ENCODE measurements at places on chromosomes 5 and 9.
A peak's percentile ranks its signal among the peaks of the same experiment; 100 is the strongest.

GRCh38 chr5:10733426-10733825 lies 27.6 kb downstream of the DAP start:
- DNase-seq, result no peak

DNA sequence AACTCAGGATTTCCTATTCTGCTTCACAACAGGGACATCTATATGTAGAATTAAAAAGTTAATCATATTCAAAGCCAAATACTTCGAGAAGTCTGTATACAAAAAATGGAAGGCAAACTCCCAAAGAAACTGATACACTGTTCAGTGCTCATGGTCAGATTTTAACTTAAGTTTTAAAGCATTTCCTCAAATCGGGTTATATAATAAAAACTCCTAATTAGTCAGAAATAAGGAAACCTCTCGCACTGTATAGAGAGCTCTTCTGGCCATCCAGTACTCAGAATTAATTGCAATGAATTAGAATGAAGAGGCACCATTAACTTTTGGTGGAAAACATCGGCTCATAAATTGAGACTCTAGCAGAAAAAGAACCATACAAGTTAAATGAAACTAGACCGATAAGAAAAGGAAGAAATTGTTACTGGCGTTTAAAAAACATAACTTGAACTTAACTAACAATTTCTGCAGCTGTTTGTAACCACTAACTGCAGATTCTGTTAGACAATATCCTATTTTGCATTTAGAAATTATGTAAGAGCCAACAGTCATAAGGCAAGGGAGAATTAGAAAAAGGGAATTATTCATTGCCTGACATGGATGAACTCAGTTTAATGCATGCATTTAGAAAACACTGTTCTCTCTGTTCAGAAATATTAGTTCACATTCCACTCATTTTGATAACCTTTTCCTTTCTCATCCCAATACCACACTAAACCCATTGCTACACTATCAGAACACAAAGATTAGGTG lies 96.6 kb downstream of the FNBP1 start:
- DNase-seq, result no peak

- no peak for DNase-seq
Measured at GRCh38 chr9:114991861-114992260, 61.5 kb upstream of the TNFSF8 start.

DNA sequence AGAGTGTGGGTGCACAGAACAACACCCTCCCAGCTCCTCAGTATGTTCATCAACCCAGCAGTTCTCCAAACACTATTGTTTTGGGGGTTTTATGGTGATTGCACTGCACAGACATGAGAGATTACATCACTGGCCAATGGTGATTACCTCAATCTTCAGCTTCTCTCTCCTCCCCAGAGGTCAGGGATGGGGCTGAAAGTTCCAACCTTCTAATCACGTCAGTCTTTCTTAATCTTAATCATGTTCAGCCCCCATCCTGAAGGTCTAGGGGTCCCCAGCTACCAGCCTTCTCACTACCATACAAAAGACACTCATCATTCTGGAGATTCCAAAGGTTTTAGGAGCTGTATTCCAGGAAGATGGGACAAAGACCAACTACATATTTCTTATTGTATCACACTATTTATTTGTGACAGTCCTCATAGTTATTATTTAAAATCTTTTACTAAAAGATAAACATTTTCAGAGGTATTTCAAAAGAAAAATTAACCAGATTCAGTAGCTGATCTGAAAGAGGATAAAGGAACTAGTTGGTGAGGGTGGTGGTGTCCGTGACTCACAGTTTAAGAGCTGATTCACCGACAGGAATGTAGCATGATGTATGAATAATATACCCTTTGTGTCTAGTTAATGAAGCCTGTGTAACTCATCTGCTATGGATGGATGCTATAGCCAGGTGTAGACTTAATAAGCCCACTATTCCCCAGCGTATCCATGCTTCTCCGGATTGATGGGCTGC lies 35.6 kb downstream of the RASEF start:
- no peak for DNase-seq

DNA sequence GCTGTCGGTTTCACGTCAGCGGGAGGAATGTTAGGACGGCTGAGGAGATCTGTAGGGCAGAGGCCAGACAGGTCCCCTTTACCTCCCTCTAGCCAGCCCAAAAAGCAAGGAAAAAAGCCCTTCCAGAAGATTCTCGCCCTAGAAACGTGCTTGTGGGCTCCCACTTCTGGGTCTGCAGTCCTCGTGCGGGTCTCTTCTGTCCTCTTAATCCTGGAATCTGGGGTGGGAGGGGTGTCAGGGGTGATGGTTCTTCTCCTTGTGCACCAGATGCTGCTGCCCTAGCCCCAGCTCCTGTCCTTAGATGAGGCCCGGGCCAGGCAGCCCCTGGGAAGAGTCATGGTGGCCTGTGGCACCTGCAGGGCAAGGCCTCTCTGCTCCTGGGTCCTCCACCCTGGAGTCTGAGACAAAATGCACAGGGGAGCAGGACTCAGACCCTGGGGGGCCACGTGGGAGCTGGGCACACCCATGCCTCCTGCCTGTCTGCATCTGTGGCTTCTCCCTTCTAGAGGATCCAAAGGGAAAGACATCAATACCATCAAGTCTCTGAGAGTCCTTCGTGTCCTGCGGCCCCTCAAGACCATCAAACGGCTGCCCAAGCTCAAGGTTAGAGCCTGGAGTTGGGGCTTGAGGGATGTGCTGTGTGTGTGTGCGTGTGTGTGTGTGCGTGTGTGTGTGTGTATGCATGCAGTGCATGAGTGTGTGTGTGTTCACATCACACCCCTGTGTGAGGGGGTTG lies 174.2 kb downstream of the CACNA1B start:
- DNase-seq, result no peak

DNA sequence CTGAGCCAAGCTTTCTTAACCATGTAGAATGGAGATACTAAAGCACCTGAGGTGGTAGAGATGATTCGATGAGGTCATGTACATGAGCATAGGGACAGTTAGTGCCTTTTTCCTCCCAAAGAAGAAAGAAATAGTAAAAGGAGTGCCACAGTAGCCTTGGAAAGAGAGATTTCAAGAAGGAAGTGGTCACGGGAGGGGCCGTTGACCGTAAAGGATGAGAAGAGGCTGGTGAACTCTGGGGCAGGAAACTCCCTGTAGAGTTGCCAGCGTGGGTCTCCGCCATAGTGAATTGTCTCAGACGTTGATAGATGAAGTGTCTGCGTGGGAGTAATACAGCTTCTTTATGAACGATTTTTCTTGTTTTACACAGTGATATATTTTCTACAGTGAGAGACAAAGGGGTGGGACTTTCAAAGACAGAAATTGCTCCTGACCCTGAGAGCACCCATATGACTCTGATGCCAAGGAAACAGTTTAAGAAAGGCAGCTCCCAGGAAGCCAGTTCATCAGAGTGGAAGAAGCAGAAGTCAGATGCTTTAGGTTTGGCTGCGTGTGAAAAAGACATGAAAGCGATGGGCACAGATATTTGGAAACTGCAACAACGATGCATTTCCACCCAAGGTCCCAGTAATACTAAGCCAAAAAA lies 41.3 kb downstream of the UGCG start:
- DNase-seq, result no peak

GRCh38 chr9:72012646-72013045 lies 47.8 kb downstream of the C9orf57 start:
- DNase-seq, result no peak

- DNase-seq, result no peak
Measured at GRCh38 chr9:21265421-21266189, 25.8 kb upstream of the IFNA14 start.

- DNase-seq, result no peak
Measured at GRCh38 chr5:1930501-1930879, 47.8 kb upstream of the IRX4 start.

GRCh38 chr9:90898228-90898627 lies 96.6 kb downstream of the SYK start:
- DNase-seq, result no peak

DNA sequence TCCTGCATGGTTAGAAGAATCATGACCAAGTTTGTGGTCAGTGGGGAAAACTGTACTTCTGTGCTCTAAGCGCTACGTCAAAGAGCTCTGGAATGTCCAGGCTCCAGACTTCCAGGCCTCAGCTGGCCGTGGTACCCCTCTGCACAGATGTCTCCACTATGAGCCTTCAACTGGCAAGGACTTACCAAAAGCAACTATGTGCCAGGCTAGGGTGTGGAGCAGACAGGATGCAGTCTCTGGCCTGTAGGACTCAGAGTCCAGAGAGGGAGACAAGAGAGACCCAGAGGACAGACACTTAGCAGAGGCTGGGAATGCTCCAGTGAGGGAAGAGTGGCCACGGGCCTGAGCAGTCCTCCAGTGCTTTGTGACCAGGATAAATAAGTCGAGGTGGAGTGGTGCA lies 31.0 kb upstream of the TCF7 start:
- DNase-seq, result no peak

DNA sequence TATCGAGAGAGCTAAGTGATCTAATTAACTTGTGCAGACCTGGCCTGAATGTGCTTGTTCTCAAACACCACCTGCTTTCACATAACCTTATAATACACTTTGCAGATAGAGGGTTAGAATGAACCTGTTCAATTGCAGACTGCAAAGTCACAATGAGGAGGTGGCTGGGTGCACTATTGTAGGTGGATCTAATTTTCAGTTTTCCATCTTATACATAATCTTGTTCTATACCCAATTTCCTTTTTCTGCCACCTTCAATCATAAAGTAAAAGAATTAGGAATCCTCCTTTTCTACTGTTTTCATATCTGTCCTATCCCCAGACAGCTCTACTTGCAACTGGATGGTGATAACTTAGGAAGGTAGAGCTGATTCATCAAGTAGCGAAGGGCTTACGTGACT lies 68.8 kb upstream of the APC start:
- DNase-seq, result no peak

GRCh38 chr5:531101-531748 lies 7.0 kb upstream of the SLC9A3 start:
- no peak for DNase-seq

GRCh38 chr9:119197893-119198607 lies 171.2 kb downstream of the BRINP1 start:
- DNase-seq, result no peak

DNA sequence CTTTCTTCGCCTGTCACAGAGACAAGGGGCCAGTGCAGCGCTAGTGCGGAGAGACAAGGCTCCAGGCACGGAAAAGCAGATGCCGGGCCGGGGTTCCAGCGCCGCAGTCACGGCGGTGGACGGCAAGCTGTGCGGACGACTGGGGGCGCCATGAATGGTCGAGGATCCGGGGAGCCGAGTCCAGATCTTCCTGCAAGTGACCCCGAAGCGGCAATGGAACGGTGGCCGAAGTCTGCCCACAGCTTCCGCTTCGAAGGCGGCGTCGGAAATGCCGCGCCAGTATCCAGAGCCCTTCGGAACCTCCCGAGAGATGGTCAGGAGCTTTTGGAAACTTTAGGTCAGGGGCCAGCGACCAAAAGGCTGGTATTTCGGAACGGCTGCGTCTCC lies 601 bp upstream of the FAF2 start:
- DNase-seq, result no peak

GRCh38 chr5:159027504-159027903 lies 72.2 kb downstream of the EBF1 start:
- DNase-seq, result no peak

- peak; percentile 37 for DNase-seq
Measured at GRCh38 chr5:149035372-149035790, 27.5 kb downstream of the SH3TC2 start.

DNA sequence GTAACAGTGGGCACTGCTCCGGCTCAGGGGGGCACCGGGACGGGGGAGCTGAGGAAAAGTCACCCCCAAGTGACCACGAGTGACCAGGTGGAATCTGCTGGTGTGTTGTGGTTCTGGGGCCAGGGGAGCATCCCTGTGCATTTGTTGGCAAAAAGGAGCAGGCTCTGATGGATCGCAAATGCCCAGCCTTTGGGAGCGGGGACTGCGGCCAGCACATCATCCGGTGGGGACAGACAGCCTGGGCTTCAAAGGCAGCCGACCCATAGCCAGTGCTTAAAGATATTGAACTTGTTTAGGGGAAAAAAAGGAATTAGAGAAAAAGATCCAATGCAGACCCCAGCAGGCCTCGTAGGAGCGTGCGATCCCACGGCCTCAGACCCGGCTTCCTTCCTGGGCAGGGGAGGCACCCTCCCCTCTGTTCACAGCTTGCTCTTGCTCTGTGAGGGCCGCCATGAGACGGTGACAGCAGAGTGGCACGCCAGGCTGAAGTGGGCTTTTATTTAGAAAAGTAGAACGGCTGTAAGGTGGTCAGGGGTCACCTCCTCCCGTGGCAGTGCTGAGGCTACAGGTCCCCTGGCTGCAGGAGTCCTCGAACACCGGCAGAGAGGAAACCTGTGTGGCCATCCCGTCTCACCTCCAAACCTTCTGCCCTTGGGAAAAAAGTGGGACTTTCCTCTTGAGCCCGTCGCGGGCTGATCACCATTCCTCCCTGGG lies 41.2 kb downstream of the COL5A1 start:
- DNase-seq, result no peak

DNA sequence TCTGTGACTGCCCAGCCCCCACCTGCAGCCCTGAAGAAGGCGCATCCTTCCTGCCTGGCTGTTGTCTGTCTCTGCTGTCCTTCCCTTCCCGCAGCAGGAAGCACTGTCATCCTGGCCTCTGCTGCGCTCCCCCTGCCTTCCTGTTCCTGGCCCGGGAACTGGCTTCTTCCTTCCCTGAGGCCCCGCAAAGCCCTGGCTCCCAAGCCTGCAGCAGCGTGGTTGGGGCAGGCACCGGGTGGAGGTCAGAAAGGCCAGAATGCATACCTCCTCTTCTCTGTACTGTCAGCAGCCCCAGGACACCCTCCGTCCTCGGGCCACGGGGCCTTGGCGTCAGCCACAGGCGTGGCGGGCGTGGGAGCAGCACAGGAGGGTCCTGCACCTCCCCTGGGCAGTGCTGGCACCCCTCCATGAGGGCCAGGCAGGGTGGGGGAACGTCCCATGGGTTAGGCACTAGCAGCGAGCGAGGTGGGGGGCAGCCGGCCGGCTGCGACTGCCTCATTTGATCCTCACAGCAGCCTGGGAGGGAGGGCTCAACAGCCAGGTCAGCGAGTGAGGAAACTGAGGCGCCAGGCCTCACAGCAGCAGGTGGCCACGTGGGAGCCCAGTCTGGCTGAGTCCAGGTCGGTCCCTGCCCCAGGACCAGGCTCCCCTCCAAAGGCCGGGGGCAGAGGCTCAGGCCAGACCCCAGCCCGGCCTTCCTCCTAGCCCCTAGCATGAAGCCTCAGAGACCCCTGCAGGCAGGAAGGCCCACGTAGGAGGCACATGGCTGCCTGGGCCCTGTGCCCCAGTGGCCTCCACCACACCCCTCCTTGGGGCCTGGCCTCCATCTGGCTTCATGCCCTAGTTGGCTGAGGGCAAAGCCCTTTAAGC lies 9.4 kb downstream of the FLT4 start:
- no peak for DNase-seq

DNA sequence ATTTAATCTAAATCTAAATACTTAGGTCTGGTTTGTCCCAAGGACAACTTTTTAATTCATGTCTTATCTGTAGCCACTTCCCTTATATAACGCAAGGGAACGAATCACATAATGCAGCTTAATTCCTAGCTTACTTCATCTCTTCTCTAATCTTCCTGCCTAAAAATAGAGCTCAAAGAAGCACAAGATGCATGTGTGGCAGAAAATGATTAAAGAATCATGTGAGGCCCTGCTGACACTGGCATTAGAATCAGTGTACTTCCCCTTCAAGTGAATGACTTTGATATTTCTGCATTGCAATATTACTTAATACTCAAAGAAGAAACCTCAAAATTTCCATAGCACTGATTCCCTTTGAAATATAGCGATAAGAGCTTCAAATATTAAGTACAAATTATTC lies 317.9 kb upstream of the FTMT start:
- no peak for DNase-seq
